ENCODE measurements at places on chromosomes 6 and 20. TPM values are rescaled to one million over a fixed set of nuclear protein-coding genes. Genes with fewer than 3 reads are reported as not detected.

GFRAL gene
- total RNA-seq: not detected

LY6G5C gene
- not detected for total RNA-seq

- no peak overlapping the region for H3K27ac ChIP-seq
- peak; percentile 78 for DNase-seq
- H3K27me3 ChIP-seq: peaks cover 100% of the 10 kb centered on the region
These were observed 1.1 kb downstream of the RNF39 start for GRCh38 chr6:30074331-30075093.

DNA sequence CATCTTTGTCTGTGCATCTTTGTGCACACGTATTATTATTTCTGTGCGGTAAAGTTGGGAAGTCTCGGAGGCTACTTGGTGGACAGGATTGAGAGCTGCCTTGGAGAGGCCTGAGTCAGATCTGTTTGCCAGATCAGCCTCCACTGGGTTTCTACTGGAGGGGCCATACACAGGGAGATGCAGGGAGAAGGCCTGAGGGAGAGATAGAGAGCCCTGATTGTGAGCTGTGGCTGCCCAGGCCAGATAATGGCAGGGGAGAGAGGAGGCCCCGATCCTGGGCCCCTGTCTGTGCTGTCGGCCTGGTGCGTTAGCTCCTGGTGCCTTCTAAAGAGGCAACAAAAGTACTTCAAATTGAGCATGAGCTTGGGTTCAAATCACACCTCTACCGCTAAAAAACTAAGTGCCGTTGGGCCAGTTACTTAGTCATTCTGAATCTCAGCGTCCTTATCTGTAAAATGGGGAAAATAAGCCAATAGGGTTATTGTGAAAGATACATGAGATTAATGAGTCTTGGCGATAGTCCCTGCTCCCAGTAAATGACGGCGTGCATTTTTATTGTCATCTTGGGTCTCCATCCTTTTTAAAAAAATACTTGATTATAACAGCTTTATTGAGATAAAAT lies 27.6 kb upstream of the ADA start:
- DNase-seq: no peak
- H3K4me1 ChIP-seq: peaks cover 4% of the 10 kb centered on the region
- H3K36me3 ChIP-seq: no peaks in the 10 kb centered on the region
- no peak overlapping the region for H3K4me3 ChIP-seq
- no peaks in the 10 kb centered on the region for H3K27me3 ChIP-seq

DNA sequence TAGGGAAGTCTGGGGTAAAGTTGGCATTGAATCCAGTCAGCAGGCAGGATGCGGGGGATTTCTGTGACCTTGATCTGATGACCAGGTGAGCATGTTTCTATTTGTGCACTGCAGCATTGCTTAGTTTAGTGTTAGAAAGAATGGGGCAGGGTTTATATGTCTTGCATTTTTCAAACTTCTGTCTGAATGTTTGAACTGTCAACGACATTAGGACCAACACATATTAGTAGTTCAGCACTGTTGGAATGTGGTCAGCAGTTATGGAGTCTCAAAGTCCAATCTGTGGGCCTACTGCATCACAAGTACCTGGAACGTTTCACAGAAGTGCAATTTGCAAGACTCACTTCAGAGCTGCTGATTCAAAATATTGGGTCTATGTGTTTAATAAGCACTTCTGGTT lies 276.6 kb upstream of the BMP2 start:
- no peak for DNase-seq
- no peak overlapping the region for H3K27ac ChIP-seq
- H3K4me3 ChIP-seq: no peak overlapping the region
- no peaks in the 10 kb centered on the region for H3K4me1 ChIP-seq

Data from GM23338 (cell line).